NCI-H1105 (cell line): ENCODE measurements at places on chromosomes 2 and 18.

DNA sequence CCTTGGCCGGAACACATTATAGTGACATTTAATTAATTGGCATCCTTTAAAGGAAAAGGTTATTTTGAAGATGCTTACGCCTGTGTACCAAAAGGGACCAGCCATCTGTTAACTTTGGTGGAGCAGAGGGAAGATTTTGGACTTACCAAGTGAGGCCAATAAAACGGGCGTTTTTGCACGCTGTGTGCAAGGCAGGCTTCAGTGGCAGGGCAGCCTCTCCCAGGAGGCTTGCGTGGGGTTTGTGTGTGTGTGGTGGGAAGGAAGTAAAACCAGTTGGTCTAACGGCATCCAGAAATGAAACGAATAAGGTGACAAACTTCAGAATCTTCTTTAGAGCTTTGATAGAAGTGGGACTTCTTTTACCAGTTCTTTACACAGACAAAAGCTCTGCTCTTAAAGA is 191.7 kb downstream of the PRKCE start:
- DNase-seq: no peak

DNA sequence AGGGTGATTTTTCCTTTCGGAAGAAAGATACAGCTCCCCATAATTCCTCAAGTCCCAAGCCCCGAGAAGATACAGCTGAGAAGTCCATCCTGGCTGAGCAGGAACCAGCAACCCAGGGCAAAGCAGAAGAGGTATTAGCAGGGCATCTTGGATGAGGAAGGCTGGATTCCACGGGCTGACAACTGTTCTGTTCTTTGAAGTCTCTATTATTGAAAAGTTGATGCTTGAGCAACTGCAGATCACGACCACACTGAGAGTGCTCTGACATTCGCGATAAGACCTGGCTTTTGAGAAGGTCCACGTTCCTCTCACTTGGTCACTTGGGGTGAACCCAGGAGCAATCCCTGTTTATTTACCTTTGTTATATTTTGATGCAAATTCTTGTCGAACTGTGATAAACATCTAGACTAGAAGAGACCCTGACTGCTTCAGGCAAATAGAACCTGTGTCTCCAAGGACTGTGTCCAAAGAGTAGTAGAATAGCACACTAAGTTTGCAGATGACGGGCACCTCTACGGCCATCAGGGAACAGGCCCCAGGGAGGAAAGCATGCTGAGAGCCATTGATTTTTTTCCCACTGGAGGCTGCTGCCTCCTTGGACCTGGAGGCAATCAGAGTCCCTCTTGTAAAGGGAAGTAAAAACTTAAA is 133.1 kb downstream of the ARL4C start:
- no peak for DNase-seq

- DNase-seq: no peak
Measured at GRCh38 chr18:26425148-26425531, 123.2 kb downstream of the KCTD1 start.

DNA sequence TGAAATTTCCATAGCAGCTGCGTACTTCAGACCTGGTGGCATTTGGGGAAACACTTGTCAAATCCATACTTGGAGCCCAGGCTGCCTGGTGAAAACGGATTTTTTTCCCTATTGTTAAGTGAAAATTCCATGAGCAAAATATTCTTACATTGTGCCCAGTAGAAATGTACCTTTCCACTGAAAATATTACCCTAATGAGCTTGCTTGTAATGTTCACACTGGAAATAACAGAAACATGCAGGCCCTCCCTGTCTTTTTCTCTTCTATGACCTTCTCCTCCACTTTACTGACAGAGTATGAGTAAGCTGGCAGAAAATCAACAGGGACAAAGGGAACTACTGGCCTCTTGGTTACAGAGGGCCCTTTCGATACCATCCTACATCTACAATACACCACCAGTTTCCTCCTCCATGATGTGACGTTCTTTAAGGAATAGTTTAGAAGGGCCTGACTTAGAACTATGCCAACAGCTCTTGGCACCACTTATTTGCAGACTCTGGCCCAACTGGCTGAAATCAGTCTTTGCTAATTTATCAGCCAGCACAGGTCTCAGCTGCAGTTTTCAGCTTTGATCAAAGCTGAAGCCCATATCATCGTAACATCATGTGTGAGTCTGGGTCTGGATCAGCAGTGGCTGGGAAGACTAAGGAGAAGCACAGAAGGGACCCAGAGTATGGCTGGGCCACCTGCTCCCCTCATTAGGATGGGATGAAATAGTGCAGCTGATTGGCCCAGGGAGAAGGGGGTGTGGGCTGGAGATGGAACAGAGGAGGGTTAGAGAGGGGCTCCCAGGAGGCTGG is 272.2 kb upstream of the ID2 start:
- no peak for DNase-seq

DNA sequence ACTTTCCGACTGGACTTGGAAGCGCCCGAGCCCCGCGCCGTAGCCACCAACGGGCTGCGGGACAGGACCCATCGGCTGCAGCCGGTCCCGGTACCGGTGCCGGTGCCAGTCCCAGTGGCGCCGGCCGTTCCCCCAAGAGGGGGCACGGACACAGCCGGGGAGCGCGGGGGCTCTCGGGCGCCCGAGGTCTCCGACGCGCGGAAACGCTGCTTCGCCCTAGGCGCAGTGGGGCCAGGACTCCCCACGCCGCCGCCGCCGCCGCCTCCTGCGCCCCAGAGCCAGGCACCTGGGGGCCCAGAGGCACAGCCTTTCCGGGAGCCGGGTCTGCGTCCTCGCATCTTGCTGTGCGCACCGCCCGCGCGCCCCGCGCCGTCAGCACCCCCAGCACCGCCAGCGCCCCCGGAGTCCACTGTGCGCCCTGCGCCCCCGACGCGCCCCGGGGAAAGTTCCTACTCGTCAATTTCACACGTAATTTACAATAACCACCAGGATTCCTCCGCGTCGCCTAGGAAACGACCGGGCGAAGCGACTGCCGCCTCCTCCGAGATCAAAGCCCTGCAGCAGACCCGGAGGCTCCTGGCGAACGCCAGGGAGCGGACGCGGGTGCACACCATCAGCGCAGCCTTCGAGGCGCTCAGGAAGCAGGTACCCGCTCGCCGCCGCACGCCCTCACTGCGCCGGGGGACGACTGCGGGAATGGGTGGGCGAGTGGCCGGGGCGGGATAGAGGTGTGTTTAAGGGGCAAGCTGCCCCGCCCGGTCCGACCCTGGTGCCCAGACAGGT is 713 bp downstream of the ATOH8 start:
- DNase-seq: peak; percentile 63

GRCh38 chr2:26238311-26238958 is 6.0 kb downstream of the HADHA start:
- DNase-seq: no peak

DNA sequence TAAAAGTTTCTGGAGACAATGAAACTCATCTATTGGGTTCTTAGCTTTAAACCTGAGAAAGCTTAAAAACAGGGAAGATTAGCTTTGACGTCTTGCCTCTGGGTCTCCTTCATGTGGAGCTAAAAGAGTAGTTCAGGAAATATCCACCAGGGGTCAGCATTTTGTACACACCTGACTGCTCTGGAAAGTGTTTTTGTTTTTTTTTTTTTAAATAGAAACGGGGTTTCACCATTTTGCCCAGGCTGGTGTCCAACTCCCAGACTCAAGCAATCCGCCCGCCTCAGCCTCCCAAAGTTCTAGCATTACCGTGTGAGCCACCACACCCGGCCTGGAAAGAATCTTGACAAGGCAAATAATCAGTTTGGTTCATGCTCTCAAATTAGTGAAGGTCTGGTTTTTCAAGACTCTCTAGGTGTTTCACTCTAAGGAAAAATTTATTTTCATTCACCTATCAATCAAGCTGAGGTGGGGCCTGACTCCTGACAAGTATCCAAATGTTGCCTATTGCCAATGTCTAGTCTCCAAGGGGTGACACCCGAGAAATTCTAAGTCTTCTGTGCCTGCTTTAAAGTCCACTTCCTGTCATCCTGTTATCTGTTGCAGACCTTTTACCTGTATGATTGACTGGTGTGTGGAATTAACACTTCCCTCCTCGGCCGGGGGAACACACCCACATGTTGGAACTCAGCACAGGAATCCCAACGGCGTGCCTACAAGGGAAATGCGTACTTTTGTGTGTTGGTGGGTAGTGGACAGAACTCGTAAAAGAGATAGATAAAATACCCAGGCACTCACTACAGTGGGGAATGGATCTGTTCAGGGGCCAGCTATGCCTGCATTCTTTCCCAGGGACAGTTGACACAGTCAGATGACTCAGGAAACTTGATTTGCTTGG is 11.3 kb downstream of the IL1RN start:
- peak; percentile 57 for DNase-seq

- DNase-seq: no peak
Measured at GRCh38 chr18:49846361-49846662, 33.0 kb upstream of the ACAA2 start.

DNA sequence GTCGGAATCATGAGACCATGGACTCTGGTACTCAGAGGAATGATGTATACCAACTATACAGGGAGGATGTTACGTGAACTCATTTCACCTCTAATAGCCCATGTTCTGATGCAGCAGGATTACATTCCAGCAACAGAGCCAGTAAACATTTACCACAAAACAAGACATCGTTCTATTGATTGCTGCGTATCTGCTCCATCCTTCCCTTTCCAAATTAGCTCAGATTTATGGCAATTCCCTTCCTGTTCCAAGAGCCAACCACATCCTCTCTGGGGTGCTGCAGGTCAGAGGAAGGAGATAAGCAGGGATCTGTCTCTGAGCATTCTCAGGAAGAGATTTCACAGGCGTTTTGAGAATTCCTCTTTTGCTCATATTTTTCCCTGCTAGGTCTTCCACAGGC is 98.3 kb downstream of the KLF7 start:
- DNase-seq: no peak

DNA sequence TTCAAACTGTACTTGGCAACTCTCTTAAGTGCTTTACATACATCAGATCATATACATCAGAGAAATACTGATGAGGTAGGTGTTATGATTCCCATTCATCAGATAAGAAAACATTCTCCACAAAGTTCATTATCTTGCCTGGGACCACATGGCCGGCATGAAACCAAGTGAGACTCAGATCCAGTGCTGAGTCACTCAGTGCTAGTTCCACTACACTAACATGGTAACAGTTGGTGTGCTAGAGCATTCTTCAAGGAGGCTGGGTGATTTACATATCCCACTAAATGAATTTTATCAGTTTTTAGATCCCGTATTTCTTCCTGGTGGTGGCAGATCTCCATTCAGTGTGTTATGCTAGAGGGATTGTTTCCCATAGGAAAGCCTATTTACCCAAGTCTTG is 772.0 kb downstream of the CNTNAP5 start:
- DNase-seq: no peak

DNA sequence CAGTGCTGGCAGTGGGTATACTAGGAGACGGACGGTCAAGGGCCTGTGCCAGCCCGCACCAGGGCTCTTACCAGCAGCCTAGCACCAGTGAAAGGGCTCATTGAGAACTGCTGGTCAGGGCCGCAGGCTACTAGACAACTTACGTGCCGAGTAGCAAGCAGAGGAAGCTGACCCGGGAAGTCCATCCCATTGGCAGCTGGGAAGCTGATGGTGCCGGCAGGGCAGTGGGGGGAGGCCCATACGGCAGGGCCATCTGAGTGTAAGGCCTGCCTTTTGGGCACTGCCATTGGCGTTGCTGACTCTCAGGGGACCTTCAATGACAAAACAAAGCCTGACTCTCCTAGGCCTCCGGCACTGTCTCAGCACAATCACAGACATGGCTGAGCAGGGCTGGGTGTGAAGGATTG is 20.6 kb downstream of the EFR3B start:
- no peak for DNase-seq

- no peak for DNase-seq
Measured at GRCh38 chr2:44723921-44724320, 217.6 kb upstream of the SIX3 start.

DNA sequence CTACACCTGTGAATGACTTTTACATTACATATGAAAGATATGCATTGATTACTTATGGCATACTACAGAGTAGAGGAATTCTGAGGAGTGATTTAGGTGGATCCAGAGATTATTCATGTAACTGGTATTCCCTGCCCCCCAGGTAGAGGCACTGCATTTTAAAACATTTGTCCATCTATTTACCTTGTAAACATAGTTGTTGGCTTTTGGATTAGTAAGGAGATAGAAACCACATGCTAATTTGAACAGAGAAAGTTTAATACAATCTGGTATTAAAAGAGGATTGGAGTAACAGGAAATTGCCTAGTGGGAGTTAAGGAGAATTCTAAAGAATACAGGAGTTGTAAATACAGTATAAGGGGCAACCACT is 15.9 kb downstream of the GALNT3 start:
- no peak for DNase-seq

- DNase-seq: no peak
Measured at GRCh38 chr2:151029406-151030157, 232.1 kb downstream of the RBM43 start.

GRCh38 chr18:48575301-48575657 is 36.4 kb downstream of the CTIF start:
- DNase-seq: no peak

- no peak for DNase-seq
Measured at GRCh38 chr18:6546229-6546628, 131.5 kb upstream of the L3MBTL4 start.

- DNase-seq: peak; percentile 54
Measured at GRCh38 chr2:33476131-33476792, at the start of gene RASGRP3. Gene RASGRP3, plus strand, starts transcription at chr2:33476649. Its CDS starts 38,488 bp downstream, at chr2:33515137.

DNA sequence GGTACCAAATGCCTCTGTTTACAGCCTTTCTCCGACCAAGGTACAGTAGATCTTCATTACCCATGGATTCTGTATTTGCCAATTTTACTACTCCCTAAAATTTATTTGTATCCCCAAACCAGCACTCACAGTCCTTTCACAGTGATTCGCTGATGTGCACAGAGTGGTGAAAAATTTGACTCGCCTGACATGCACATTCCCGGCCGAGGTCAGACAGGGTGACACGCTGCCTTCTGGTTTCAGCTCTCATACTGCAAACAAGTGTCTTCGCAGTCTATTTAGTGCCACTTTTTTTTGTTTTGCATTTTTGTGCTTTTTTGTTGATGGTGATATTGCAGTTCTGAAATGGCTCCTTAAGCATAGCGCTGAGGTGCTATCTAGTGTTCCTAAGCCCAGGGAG is 71.0 kb downstream of the MAPK4 start:
- no peak for DNase-seq

DNA sequence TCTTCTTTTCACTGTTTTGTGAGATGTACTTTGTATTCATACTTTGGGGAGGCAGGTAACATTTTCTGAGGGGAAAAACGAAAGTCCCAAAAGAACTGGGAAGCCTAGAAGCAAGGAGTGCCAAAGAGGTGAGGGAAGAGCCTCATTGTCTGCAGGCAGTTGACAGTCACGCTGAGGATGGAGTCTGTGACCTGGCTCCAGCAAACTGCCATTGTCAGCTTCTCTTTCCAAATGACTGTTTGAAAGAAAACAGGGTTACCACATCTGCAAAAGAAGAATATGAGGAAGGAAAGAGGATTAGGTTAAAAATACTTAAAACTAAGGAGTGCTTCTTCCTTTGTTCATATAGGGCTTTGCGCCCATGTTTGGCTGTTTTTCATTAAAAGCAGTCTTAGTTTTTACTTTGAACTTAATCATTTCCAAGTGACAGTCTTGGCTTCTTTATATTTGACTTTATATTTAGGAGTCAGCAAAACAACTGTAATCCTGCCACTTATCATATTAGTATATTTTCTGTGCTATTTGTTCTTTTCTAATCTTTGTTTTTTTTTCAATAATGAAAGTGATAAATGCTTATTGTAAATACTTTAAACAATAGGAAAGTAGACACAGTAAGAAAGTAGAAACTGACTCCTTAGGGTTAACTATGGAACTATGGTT is 35.0 kb downstream of the CERS6 start:
- no peak for DNase-seq

GRCh38 chr18:24060644-24061043 is 46.1 kb downstream of the TTC39C start:
- no peak for DNase-seq
